EL (cell line): ENCODE measurements at places on chromosomes 5 and 9.
A peak's percentile ranks its signal among the peaks of the same experiment; 100 is the strongest.

DNA sequence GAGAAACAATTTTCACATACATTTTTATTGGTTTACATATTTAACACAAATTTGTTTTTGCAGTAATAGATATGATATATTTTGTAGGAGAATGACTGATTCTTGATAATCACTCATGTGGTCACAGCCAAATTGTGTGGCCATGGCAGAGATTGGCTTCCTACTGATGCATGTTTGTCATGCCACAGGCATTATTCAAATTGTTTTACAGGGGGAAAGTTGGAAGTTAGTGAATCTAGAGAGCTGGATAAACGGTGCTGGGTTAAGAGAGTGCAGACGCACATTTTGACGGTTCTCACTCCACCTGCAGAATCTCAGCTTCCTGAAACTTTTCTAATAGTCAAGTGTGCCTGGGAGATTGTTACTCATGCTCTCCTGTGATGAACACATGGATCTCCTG, 91.1 kb upstream of the FBN2 start:
- peak; percentile 67 for DNase-seq

GRCh38 chr9:7844242-7844641, 44.7 kb upstream of the DMAC1 start:
- no peak for DNase-seq

- no peak for DNase-seq
These were observed 237.5 kb downstream of the AP3B1 start for GRCh38 chr5:78056901-78057514.

- DNase-seq, result no peak
These were observed 378.8 kb upstream of the ZNF608 start for GRCh38 chr5:125125031-125125823.

GRCh38 chr5:55604611-55605067, 69.9 kb upstream of the PLPP1 start:
- DNase-seq, result peak; percentile 71

- no peak for DNase-seq
These were observed 97.6 kb downstream of the SEMA6A start for GRCh38 chr5:116476897-116477537.

- DNase-seq, result no peak
These were observed 2.2 kb downstream of the RNF208 start for GRCh38 chr9:137219757-137220316.

- no peak for DNase-seq
These were observed 39.3 kb downstream of the NTNG2 start for GRCh38 chr9:132201139-132201538.

GRCh38 chr9:86546712-86547111, 192.5 kb upstream of the TUT7 start:
- DNase-seq, result no peak

- DNase-seq, result no peak
These were observed 123.3 kb downstream of the ST8SIA4 start for GRCh38 chr5:100779669-100780375.

DNA sequence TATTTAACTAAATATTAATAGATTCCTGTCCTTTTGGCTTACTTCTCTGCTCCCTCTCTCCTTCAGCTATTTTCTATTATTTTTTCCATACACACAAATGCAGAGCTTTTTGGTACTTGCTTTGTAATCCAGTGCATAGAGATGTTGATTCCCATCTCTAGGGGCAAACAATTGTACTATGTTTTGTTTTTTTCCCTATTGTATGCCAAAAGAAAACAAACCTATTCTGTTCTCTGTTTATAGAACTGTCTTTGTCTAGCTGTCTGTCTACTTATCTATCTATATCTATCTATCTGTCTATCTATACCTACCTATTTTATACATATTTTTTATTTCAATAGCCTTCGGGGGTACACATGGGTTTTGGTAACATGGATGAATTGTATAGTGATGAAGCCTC, 121.6 kb upstream of the LIFR start:
- no peak for DNase-seq

GRCh38 chr9:112793213-112793810, 42.8 kb downstream of the SNX30 start:
- peak; percentile 73 for DNase-seq

- no peak for DNase-seq
These were observed 266.7 kb downstream of the NSG2 start for GRCh38 chr5:174312270-174312617.

- peak; percentile 5 for DNase-seq
These were observed 30.0 kb upstream of the GPR21 start for GRCh38 chr9:123003466-123003865.

DNA sequence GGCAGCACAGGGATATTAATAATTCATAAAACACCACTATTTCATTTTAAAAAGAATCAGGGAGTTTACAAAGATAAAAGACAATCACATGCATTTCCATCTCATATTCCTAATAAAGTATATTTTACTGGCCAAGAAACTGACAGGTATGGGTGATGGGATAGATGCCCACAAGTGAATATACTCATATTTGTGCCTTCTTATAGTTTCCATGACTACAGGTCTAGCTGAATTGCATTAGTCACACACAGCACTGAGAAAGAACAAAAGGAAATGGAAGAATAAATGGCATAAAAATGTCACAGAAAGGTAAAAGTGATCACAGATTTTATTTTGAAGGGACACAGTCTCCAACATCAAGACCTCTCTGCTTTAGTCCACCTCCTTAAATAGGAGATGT, 193.5 kb downstream of the PLK2 start:
- no peak for DNase-seq

GRCh38 chr5:34016222-34016621, 8.4 kb upstream of the AMACR start:
- no peak for DNase-seq

DNA sequence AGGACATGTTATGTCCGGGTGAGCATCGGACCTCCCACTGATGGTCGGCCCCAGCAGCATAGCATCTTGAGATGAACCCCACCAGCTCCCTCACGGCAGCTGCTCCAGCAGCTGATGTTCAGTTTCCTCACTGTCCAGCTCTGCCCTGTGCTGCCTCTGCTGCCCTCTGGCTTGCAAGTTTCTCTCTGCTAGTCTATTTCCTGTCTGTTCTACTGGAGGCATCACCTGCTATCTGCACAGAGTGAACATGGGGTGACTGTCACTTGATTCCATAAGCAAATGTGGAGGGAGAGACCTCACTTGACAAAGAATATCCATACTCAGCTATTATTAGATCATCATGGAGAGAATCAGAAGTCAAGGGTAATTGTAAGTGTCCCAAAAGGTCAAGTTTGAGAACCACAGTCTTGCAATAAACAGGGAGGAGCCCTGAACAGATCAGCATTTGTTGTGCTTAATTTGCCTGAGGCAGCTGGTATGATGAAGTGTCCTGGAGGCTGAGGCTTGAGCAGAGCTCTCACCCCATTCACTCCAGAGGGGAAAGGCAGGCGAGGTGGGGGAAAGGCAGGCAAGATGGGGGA, 702.8 kb downstream of the SEMA5A start:
- peak; percentile 69 for DNase-seq

DNA sequence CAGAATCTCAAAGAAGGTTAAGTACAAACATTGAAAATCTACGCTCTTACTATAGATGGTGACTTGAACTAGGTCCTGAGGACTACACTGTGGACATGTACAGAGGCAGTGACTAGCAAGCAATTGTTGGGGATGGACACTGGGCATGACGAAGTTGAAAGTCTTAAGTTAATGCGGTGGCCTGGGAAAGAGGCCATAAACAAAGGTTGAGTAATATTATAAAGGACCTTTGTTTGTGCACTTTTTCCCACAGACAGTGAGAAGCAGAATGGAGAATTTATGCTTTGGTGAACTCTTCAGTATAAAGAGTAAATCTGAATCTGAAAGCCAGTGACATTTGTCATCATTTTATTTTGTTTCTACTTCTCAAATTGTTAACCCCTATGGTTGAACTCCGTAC, 15.3 kb downstream of the ALDH1A1 start:
- no peak for DNase-seq

DNA sequence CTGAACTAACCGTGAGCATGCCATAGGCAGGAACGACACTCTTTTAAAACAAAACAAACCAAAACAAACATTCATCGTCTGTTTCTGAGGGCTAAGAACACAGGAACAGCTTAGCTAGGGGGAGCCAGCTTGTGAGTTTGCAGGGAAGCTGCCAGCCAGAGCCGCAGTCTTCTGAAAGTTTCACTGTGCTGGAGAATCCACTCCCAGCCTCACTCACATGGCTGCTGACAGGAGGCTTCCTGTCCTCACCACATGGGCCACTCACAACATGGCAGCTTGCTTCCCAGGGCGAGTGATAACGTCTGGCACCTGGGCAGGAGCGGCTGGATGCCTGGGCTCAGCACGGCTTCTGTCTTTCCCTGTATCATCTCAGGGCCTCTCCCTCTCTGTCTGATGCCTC, 275.2 kb downstream of the MSX2 start:
- DNase-seq, result no peak

DNA sequence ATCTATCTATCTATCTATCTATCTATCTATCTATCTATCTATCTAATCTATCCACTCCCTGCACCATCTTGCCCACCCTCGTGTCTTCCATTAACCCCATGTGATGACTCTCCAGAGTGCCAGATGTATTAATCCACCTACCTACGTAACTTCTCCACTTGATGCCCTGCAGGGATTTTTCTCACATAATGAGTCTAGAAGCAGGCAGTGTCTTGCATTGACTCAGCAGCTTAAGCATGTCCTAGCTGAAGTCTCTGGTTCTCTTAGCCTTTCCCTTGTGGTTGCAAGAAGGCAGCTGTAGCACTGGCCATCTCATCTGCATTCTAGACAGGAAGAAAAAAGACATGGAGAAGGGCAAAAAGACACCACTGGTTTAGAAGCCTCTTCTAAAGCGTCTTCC, 96.7 kb upstream of the ALDH1B1 start:
- DNase-seq, result no peak

- DNase-seq, result no peak
These were observed 475.5 kb downstream of the CETN3 start for GRCh38 chr5:89934069-89934468.

DNA sequence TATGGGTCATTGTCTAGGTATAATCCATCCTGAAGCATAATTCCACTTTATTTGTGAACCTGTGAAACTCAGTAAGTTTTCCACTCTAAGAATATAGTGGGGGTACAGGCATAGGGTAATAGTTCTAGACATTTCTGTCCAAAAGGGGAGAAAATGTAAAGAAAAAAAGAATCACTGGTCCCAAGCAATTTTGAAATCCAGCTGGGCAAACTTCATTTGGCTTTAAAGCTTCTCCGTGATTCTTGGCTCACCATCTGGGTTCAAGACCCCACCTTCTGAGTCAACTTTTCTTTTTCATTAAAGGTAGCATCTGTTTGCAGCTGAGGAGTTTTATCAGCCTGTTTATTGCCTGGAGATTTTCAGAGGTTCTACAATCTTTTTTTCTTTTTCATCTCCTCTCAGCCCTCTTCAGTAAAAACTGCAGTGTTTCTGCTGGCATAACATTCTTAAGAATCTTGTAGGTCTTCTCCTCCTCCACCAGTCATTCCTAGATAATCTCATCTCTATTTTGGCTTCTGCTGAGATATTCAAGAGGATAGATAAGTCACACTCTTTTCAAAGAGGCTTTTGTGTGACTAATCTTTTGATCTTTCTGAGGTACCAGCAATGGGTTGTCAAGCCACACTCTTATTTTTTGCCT, 126.1 kb upstream of the PITX1 start:
- no peak for DNase-seq

GRCh38 chr9:98132158-98132557, 13.1 kb upstream of the TRIM14 start:
- no peak for DNase-seq

DNA sequence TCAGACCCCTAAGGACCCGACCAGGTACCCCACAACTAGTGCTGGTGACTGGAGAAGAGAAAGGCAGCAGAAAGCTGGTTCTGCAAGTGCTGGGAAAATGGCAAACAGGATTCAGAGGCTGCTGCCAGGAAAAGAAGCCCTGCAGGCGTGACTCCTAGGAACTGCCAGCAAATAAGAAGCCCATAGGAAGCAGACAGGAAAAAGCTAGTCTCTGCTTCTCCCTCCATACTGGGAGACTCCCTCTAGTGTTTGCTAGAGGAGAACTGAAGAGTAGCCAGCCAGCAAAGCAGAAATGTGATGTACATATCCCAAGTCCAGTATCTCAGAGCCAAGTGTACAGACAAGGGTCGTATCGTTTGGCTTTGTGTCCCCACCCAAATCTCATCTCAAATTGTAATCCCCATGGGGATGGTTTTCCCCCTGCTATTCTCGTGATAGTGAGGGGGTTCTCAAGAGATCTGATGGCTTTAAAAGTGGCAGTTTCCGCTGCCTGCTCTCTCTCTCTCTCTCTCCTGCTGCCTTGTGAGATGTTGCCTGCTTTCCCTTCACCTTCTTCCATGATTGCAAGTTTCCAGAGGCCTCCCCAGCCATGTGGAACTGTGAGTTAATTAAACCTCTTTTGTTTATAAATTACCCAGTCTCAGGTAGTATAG, 38.1 kb upstream of the TUSC1 start:
- DNase-seq, result peak; percentile 63

DNA sequence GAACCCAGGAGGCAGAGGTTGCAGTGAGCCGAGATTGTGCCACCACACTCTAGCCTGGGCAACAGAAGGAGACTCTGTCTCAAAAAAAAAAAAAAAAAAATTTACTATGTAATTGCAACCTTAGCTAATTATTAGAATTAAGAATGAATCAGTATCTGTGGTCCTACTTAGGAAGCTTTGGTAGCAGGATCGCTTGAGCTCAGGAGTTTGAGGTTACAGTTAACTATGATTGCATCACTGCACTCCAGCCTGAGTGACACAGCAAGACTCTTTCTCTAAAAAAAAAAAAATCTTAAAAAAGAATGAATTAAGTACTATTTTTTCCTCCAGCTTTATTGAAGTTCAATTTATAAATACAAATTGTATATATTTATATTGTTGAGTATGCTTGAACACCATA, 16.7 kb downstream of the NDUFAF2 start:
- peak; percentile 13 for DNase-seq

GRCh38 chr5:109863752-109864151, 174.0 kb downstream of the MAN2A1 start:
- peak; percentile 42 for DNase-seq

DNA sequence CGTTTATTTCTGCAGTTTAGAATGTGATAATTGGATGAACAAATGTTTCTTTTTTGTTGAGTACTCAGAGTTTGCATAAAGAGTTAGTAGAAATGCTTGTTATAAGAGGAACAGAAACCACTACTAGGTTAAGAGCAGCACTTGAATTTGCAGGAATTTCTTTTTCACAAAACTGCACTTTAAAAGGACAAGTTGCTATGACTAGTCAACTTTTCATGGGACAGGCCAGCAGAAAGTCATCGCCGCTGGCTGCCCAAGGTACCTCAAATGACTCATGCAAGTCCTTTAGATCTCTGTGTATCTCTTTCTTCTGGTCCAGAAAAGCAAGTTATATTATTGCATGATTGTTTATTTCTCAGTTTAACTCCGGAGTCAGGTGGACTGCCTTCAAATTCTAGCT, 97.3 kb upstream of the HMHB1 start:
- DNase-seq, result peak; percentile 11

DNA sequence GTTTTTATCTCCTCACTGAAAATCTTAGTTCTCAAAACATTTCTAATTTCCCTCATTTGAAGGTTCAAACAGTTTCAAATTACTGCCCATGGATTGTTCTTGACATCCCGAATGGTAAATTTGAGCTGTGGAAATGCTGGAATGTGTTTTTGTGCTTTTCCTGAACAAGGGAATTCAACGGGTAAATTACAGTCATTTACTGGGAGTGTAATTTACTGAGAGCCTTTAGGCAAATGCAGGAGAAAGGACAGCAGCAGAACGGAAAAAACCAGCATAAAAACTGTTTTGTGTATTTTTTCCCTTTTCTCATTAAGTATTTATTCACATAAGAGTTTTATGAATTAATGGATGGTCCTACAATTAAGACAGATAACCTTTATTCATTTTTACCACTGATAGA, 139.2 kb downstream of the PBX3 start:
- no peak for DNase-seq
